ENCODE measurements at places on chromosomes 4 and X.

GRCh38 chrX:72408885-72409284, 103.2 kb upstream of the CITED1 start:
- no peak for DNase-seq

GRCh38 chr4:86400216-86400615, 40.4 kb upstream of the MAPK10 start:
- no peak for DNase-seq

DNA sequence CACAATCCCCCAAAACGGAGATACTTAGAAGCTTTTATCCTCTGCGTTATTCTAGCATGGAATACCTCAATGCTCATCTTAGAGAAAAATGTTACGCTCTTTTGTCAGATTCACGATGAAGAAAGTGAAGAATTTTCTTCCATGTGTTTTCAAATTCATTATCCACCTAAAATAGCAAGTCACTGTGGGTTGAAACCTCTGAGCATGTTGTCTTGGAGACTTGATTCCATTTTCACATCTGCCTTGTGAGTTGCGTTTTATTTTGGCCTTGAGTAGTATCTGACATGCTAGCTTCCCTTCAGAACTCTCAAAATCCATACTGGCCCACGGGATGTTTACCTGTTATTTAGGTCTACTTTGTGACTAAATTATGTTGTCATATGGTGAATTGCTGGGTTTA, 66.3 kb downstream of the C4orf46 start:
- no peak for DNase-seq

DNA sequence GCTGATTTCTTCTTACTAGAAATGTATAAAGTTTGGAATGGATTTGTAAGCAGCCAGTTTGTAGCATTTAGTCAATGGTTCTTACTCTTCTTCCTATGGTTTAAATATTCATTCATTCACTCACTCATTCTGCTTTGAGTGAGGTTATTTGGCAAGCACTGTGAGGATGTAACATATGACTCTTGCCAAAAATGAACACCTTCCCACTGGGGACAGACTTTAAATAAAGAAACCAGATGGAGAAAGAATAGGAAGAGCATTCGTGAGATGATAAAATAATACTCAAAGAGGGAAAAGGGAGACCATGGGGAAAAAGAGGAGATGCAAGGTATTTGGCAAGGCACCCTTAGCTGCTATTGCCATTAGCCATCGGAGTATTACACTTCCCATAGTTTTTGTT, 586.1 kb downstream of the ADGRL3 start:
- DNase-seq, result no peak

- no peak for DNase-seq
Observed at GRCh38 chr4:47367761-47368160, 95.7 kb downstream of the COMMD8 start.

GRCh38 chrX:133745349-133745748, 240.0 kb downstream of the GPC3 start:
- DNase-seq, result no peak

DNA sequence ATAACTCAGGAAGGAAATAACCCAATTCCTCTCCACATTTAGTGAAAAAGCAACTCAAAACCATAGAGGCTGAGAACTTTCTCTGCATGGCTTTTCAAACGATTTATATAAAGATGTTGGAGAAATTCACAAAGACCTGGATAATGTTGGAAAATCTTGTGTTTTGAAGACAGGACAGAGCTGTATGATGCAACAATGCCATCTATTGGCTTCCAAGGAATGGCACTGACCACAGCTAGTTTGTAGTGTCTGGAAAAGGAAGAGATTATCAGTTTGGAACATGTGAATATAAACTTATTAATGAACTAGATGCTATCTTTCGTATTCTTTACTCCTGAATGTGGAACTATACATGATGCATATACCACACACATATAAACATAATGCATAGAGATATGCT, 503.6 kb downstream of the IL1RAPL1 start:
- no peak for DNase-seq

- no peak for DNase-seq
Observed at GRCh38 chrX:138763761-138764160, 52.2 kb upstream of the FGF13 start.

DNA sequence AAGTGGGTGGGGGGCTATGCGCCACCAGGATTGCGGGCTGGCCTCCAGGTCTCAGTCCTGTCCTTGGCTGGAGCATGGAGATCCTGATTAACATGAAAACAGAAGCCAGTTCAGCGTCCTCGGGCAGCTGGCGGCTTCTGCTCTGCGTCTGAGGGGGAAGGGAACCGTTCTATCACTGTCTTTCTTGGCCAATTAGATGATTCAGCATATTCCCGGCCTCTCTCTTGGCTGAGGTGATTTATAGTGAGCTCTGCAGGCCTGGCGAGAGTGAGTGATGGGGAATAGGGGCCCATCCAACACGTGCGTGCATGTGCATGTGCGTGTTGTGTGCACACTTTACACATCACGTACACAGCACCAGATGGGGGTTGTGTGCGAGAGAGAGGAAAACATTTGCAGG, 145.8 kb upstream of the ATP6AP2 start:
- DNase-seq, result no peak

DNA sequence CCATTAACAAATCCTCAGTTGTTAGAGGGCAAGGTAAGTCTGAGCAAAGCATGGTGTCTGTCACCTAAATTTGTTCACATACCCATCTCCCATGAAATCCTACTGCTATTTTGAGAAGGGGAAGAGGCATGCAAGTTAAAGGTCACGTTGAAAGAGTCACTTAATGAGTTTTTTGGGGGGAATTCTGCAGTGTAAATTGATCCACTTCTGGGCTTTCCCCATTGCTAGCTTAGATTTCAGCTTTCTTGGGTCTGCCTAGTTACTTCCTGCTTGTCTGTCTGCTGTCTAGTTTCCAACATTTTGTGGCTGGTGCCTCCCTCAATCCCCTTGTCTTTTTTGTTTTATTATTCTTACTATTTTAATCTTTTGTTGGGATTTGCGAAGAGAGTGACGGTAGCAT, 32.0 kb downstream of the CEP135 start:
- no peak for DNase-seq

DNA sequence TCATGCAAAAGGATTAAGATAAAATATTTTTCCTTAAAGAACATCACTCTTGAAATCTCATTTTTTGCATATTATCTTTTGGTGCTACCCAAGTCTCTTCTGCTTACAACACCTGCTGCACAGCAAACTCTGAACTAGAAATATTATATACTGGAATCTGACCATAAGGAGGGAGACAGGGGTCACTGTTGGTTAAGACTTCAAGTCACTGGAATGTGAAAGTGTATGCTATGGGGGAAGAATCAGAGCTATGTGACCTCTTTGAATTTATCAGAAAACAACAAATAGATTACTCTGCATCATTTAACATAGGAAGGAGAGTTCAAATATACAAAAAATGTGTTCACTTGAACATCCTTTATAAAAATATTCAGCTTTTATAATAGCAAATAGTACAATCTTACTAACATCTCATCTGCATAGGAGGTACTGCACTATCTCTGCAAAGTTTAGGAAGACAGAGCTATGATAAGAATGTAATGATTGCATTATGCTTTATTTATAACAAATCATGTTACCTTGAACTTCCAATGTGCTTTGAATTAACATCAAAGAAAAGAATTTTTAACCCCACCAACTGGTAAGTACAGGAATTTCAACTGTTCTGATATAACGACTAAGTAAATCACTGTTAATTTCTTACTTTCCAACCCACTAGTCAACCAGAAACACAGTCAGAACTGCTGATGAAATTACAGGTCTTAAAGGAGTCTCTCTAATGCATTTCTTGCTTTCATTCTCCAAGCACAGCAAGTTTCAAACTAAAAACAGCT, 69.8 kb downstream of the ZNF827 start:
- DNase-seq, result no peak

DNA sequence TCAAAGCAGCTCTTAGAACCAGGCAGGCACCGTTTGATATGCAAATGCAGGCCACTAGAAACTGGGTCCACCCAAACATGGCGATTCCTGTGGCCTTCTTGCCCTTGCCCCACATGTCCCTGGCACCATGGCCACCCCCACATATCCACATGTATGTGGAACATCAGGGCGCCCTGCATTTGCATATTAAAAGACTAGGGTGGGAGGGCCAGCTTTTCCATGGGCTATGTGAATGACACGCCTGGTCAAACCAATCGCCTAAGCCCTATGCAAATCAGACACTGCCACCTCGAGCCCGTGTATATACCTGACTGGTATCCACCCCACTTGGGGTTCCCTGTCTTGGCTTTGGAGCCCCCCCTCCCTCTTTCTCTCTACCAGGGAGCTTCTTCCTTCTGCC, 107.0 kb downstream of the ABLIM2 start:
- no peak for DNase-seq

- no peak for DNase-seq
Observed at GRCh38 chr4:143531788-143532491, 18.4 kb downstream of the SMARCA5 start.

DNA sequence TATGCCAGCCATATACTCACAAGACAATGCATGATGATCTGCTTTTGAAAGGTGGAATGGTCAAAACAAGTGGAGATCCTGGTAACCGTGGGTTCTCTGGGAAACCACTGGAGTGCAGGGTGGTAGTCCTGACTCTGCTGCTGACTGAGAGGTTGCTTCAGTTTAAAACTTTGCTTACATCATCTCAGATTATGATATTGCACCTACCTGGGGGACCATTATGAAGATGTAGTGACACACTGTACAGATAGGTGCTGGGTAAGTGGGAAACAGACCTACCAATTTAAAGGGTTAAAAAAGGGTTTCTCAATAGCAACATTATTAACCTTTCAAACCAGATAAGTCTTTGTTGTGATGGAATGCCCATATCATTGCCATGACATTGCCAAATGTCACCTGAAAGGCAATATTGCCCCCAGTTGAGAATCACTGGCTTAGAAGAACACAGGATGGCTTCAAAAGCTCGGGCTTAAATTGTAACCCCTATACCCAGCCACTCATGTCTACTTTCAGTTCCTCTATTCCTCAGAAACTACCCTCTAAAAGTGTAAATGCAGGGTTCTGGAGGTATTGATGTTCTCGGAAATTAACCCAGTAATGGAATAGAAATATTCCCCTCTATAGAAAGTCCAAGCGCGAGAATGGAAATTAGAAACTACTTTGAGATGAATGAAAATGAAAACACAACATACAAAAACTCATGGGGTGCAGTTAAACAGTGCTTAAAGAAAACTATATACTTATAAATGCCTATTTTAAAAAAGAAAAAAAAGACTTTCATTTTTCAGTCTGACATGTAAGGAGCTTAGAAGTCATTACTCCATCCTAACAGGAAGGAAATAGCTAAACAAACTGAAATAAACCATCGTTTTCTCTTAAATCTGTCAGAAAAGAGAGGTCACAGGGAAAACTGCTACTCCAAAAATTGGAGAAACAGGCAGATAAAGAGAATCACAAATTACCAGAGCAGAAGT, 65.8 kb downstream of the ARHGEF6 start:
- no peak for DNase-seq

- DNase-seq, result no peak
Observed at GRCh38 chr4:1760521-1761071, 32.5 kb upstream of the FGFR3 start.

- no peak for DNase-seq
Observed at GRCh38 chrX:9807355-9808182, 21.3 kb downstream of the SHROOM2 start.
